Omental fat pad (tissue), 4 donors: ENCODE measurements at places on chromosomes 3 and 15.

- DNase-seq, result no peak
Measured at GRCh38 chr3:115666920-115667737, 43.8 kb downstream of the GAP43 start.

DNA sequence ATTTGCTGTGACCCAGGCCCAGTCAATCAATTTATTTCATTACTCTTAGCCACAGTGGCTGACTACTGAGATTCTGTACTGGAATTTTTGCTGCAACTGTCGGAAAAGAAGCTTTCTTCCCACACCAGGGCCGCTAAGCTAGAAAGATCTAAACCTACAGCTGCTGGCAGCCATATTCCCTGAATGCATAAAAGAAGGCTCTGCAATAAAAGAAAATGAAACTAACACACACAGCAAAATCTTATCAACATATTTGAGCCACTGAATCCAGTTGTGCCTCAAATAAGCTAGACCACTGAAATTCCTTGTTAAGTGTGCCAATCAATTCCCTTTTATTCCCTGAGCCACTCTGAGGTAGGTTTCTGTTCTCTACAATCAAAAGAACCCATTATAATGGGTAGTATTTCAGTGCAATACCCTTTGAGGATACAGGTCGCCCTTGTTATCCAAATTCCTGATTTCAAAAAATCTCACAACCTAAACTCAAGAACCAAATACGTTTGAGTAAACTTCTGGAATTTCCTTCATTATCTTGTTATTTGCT lies 60.3 kb downstream of the MYO9A start:
- no peak for DNase-seq

- no peak for DNase-seq
Measured at GRCh38 chr3:159881828-159882309, 106.8 kb upstream of the IL12A start.

- no peak for DNase-seq
Measured at GRCh38 chr15:66663664-66664063, 38.4 kb upstream of the SMAD6 start.

DNA sequence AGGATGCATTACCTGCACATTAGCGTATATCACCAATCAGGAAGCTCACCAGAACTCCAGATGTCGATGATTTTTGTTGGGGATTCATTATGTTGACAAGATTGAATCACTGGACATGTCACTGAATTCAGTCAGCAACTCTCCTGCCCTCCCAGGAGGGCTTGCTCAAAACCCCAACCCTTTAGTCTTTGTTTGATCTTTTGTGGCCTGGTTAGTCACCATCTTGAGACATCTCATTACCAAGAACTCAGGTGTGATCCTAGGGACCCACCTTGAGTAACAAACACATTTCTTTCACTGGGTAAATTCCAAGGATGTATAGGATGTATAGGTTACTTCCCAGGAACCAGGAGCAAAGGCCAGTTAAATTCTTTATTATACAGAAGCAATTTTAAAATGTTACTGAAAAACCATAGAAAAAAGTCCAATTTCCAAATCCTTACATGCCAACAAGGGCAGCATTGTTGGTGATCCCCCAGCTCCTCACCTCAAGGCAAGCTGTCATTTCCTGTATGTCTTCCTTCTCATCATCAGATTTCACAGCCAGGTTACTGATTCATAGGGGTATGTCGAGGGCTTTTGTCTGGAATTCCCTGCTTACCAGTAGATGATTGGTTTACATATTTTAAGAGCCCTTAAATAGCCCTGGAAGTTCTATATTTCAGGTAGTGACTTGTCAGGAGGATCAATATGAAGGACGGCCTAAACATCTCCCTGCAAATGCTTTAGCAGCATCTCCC lies 11.7 kb downstream of the SNRPN start:
- no peak for DNase-seq

GRCh38 chr15:61764141-61764540 lies 296.1 kb downstream of the VPS13C start:
- DNase-seq, result no peak

DNA sequence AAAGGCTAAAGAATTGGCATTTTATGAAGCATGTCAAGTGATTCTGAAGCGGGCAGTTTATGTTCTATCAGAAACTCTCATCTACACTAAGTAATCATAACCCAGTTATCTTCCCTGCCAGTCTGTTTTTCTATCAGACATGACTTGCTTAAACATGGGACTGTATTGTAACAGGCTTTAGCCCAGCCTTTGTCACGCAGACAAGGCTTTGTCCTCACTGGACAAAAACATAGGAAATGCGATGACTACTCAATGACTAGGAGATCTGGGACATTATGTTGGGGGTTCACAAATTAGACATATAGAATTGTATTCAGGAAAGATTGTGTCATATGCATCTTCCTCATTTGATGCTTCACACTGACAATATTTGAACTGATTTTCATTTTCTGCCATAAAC lies 115.5 kb downstream of the GADL1 start:
- no peak for DNase-seq

- DNase-seq, result no peak
Measured at GRCh38 chr15:55709458-55709857, 33.5 kb downstream of the PRTG start.

DNA sequence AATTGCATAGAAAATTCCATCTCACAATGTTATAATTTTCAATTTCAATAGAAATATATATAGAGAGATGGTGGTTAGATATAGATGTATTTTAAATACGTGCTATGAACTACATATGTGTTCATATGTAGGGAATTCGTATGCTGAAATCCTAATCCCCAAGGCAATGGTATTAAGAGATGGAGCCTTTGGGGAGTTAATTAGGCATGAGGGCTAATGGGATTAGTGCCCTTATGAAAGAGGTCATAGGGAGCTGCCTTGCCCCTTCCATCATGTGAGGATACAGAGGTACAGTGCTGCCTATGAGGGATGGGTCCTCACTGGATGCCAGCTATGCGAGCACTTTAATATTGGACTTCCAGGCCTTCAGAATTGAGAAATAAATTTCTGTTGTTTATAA lies 79.6 kb upstream of the CCDC54 start:
- no peak for DNase-seq

DNA sequence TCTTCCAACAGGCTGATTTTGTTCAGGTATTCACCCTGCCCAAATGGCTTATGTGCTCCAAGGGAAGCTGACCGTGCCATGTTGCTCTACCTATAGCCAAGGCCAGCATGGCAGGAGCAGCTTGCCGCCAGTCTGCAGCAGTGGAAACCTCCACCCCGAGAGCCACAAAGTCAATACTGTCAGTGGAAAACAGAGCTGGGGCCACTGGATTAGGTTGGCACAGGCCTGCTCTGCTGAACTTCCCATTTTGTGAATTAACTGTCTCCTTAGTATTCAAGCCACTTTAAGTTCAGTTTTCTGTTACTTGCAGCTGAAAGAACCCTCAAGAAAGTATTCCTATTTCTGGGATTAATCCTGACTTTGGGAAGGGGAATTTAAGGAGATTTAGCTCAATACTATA lies 63.8 kb upstream of the XCR1 start:
- DNase-seq, result no peak

- no peak for DNase-seq
Measured at GRCh38 chr3:191217301-191217700, 18.3 kb downstream of the OSTN start.

DNA sequence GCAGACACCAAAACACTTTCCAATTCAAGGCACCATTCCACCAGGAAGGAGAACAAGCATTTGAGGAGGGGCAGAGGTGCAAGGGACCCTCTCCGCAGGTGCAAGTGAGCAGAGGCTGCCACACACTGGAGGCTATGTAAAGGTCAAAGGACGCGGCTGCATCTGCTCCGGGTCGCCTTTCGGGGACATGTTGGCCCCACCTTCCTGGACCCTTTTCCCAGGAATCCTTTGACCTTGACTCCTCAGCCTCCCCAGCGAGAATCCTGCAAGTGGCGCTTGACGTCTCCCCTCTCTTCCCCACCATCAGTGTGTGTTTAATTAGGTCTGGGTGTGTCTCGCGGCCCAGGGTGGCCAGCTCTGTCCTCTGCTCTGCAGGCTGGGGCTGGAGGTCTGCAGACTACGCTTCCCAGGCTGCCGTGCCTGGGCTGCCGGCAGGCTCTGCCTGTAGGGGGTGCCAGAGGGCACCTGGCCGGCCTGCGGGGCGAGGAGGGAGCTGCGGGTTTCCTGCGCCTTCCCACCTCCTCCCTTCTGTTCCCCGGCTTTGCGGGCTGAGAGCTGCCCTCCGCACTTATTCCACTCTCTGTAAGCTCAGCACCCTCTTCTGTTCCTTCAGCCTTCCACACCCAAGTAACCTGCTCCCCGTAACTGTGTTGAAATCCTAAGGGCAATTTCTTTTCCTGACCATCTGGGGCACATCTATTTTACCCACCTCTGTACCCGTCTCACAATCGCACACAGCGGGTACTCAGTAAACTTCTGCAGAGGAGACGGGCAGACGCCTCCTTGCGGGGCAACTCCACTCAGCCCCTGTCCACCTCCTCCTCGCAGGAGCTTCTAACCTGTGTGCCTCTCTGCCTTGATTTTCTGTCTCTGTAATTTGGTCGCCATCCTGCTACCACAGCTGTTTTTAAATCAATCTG lies 129.8 kb downstream of the NSMCE3 start:
- no peak for DNase-seq

DNA sequence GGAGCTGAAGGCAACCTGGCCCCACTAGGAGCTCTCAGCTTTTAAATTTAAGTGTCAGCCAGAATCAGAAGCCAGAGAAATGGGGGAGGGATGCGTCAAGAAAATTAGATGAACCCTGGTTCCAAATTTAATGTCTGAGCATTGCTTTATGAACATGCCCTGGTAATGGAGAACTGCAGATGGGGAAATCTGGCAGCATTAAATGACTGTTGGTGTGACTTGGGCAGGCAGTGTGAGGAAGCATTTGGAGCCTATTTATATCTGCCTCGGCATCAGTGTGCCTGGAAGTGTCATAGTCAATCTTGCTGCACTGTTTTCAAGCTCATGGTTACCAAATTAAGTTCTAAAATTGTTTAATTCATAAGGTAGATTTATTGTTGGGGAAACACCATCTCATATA lies 29.0 kb downstream of the NME9 start:
- DNase-seq, result no peak
